ENCODE measurements at places on chromosomes 13 and 19.

GRCh38 chr19:38852231-38853044 is 2.7 kb upstream of the HNRNPL start:
- peak; percentile 86 for DNase-seq

- no peak for DNase-seq
These were observed 463.2 kb downstream of the KLF12 start for GRCh38 chr13:73671011-73671410.

DNA sequence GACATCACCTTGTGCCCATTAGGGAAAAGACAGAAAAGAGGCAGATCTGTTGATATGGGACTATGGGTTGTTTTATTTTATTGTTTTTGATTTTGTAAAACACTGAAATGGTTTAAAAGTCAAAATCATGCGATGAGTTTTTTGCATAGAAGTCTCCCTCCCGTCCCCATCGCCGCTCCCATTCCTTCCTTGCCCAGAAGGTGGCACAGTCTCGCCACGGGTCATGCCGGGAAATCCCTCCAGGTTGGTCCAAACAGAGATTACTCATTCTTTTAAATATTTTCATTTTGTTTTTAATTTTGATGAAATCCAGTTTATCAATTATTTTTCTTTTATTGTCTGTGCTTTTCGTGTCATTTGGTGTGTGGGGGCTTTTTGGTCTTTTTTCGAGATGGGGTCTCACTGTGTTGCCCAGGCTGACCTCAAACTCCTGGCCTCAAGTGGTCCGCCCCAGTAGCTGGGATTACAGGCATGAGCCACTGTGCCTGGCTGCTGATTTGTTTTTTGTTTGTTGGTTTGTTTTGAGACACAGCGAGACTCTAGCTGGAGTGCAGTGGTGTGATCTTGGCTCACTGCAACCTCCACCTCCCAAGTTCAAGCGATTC is 9.2 kb downstream of the PGPEP1 start:
- peak; percentile 79 for DNase-seq

GRCh38 chr13:66887088-66887487 is 343.0 kb downstream of the PCDH9 start:
- no peak for DNase-seq

DNA sequence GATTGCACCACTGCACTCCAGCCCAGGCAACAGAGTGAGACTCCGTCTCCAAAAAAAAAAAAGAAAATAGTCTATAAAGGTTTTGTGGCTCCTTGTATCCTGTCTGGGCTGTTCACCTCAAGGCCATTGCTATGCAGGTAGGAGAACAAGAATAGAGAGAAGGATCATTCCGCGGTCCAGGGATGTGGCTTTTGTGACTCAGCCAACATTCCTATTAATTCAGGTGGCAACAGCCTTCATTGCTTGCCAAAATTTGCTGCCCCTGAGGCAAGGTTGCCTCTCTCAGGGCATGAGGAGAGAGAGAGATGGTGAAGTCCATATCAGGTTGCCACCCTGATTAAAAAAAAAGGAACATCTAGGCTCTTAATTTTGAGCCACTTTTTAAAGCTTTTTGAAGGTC is 8.0 kb downstream of the ZNF551 start:
- no peak for DNase-seq

DNA sequence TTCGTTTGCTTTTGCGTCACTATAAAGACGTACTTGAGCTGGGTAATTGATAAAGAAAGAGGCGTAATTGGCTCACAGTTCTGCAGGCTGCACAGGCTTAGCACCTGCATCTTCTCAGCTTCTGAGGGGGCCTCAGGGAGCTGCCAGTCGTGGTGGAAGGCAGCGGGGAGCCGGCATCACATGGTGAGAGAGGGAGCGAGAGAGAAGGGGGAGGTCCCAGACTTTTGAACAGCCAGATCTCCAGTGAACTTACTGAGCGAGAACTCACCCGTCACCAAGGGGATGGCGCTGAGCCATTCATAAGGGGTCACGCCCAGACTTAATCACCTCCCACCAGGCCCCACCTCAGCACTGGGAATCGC is 58.7 kb upstream of the F7 start:
- no peak for DNase-seq

DNA sequence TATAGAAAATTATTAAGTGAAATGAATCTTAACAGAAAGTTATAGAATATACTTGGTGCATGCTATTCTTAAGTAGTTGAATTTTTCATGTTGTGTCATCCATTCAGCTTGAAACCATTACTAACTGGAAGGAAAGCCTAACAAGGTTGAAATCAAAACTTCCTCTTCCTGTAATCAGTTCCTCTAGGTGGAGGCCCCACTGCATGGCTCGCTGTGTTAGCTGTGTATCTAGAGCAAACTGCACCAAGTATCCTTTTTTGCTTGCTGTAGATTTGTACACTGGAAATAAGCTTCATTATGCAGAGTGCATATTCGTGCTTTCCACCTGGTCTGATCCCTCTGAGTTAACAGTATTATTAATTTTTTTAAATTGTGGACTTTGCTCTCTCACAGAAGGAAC is 1146.1 kb downstream of the EFNB2 start:
- DNase-seq = no peak

- no peak for DNase-seq
These were observed 40.7 kb downstream of the SMAD9 start for GRCh38 chr13:36879218-36879938.
